ENCODE measurements at places on chromosomes 7 and 10.

- DNase-seq = no peak
Observed at GRCh38 chr7:155322530-155322929, 24.9 kb downstream of the INSIG1 start.

GRCh38 chr7:49367072-49367471 lies 406.4 kb upstream of the VWC2 start:
- no peak for DNase-seq

- DNase-seq = no peak
Observed at GRCh38 chr10:128189176-128189575, 63.0 kb upstream of the MKI67 start.

GRCh38 chr10:95312257-95312656 lies 21.5 kb upstream of the PDLIM1 start:
- DNase-seq = no peak

- DNase-seq = no peak
Observed at GRCh38 chr7:16446508-16446907, 19.0 kb downstream of the SOSTDC1 start.

- no peak for DNase-seq
Observed at GRCh38 chr10:113069595-113069994, 119.5 kb downstream of the TCF7L2 start.

DNA sequence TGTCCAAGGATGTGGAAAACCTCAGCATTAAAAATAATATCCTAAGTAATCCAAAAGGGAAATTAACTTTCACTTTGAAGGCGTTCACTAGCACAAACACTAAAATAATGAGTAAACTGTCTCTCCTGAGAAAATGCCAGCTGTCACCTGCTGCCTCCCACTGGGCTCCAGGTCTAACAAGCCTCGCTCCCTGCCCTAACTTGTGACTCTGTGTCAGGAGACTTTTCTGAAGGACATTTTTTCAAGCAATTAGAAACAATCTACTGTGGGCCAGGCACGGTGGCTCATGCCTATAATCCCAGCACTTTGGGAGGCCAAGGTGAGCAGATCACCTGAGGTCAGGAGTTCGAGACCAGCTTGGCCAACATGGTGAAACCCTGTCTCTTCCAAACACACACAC lies 72.8 kb upstream of the GLCCI1 start:
- DNase-seq = no peak

GRCh38 chr7:1609023-1609422 lies 39.2 kb upstream of the PSMG3 start:
- no peak for DNase-seq

- no peak for DNase-seq
Observed at GRCh38 chr10:44008270-44008916, 359.7 kb upstream of the ZNF32 start.

DNA sequence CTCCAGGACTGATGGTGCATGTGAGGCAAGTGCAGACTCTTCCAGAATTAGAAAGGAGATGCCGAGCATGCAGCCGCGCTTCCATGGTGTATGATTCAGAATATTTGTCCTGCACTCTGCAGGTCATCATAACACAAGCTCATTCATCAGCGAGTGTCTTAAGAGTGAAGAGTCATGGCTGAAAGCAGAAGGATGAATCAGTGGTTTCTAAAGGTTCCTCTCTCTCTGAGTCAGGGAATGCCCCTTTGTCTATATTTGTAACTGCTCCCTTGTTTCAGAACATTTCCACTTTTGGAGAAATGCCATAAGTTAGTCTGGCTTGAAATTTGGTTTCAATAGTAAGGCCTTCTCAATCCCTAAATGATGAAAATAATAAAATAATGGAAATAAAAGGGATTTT lies 52.3 kb downstream of the HECW1 start:
- no peak for DNase-seq
